ENCODE measurements at places on chromosomes 6 and 20. TPM values are rescaled to one million over a fixed set of nuclear protein-coding genes. Genes with fewer than 3 reads are reported as not detected.

Gene FKBP1C
- 0.38 TPM for total RNA-seq

Gene SOX18
- total RNA-seq, result 43.9 TPM

Gene SNAP25
- total RNA-seq, result 0.25 TPM

Gene C6orf52
- not detected for total RNA-seq

Gene TFAP2D
- not detected for total RNA-seq

Gene UBD
- 231 TPM for total RNA-seq

Gene METTL24
- 0.06 TPM for total RNA-seq

Gene UFL1
- total RNA-seq, result 13.9 TPM

Gene COX4I2
- not detected for total RNA-seq

Gene ZCCHC3
- 13.4 TPM for total RNA-seq

Gene HLA-DPA1
- 10.8 TPM for total RNA-seq

Gene ADTRP
- total RNA-seq, result 0.76 TPM

Gene ZKSCAN3
- 7.2 TPM for total RNA-seq

Gene OTOR
- total RNA-seq, result not detected
